Stimulated activated naive CD4-positive, alpha-beta T cell (primary cell): ENCODE measurements at places on chromosomes 1 and 21.

- no peak for DNase-seq
Observed at GRCh38 chr21:43297391-43297981, 128.7 kb downstream of the CRYAA start.

GRCh38 chr1:178849918-178850317 lies 21.0 kb downstream of the ANGPTL1 start:
- DNase-seq, result no peak

DNA sequence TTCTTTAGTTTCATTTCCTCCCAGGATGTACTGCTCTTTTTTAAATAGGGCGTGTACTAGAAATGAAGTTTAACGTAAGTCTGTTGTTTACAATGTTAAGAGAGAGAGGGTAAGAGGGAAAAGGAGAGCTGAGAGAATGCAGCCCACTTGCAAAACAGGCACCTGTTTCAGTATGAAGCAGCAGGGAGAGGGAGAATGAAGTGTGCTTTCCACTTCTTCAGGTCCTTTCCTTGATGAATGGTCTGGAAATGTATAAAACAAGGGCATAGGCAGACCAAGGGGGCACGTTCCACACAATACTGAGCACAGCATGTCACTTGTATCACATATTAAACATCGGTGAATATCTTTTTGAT lies 2.0 kb downstream of the KCNA3 start:
- DNase-seq, result peak; percentile 83

DNA sequence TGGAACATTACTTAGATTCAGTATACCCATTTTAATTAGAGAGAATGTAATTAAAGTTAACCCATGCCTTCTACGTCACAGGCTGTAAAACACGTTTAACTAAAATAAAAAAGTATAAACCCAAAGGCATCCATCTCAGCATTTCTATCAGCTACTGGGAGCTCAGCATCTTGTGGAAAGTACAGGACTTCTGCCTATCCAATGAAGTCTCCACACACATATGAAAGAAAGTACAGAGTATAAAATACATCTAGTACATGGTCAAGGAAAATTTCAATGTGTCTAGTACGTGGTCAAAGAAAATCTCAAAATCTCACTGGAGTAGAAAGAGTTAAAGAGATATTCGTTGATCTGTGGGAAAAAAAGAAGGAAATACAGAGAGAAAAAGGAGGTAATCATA lies 141.4 kb upstream of the ZNHIT6 start:
- no peak for DNase-seq

- no peak for DNase-seq
Observed at GRCh38 chr1:245549996-245550719, 395.4 kb downstream of the KIF26B start.

DNA sequence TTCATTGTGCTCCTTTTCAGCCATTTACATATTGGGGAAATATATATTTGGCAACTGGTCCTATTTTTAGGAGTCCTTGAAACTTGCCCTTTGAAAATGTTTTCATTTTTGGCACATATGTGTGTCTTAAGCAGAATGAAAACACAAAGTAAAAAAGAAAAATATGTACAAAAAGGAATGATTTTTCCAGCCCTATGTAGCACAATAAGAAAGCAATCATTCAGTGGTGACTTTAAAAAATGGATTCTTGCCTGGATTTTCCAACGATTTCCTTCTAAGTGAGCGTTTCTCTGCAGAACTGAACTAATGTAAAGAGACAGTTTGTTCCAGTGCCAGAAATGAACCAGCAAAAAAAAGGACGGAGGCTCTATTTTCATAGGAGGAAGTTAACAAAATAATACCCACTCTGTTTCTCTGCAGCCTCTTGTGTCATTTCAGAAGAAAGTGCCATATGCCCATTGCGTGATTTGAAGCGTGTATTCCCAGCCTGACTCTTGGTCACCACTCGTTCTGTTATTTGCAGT lies 340.1 kb downstream of the SETD4 start:
- DNase-seq, result no peak

DNA sequence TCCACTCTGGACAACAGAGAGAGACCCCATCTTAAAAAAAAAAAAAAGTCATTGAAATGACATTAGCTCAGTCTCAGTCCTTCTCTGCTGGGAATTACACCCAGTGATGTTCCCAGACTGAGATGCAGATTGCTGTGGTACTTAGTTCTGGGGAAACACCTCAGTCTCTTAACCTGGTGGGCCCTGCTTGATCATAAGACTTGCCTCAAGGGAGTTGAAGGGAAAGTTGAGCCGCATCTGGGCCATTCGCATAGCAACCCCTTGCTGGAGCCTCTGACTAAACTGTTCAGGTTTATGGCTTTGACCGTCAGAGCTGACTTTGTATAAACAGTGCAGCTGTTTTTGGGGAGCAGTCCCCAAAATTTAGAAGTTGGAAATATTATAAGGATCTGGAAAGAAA lies 13.4 kb downstream of the FCRL4 start:
- DNase-seq, result no peak

- DNase-seq, result no peak
Observed at GRCh38 chr1:85606414-85606800, 25.8 kb downstream of the CCN1 start.

DNA sequence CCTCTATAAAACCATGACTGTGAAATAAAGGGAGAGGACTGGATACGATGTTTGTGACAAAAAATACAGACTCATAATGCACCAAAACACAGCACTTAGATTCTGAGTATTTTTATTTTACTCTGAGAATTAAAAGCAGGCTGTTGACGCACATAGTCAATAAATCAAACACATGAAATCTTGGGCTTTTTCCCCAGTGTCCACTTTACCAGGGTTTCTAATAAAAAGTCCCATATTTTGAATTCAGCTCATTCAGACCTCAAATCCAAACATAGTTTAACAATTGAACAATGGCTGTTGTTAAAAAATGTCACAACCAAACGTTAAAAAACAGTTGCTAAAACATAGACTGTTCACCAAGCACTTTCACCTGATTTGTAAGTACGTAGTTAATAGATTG lies 553.4 kb downstream of the LTN1 start:
- DNase-seq, result no peak

- no peak for DNase-seq
Observed at GRCh38 chr1:232868793-232869491, 63.7 kb downstream of the MAP10 start.

DNA sequence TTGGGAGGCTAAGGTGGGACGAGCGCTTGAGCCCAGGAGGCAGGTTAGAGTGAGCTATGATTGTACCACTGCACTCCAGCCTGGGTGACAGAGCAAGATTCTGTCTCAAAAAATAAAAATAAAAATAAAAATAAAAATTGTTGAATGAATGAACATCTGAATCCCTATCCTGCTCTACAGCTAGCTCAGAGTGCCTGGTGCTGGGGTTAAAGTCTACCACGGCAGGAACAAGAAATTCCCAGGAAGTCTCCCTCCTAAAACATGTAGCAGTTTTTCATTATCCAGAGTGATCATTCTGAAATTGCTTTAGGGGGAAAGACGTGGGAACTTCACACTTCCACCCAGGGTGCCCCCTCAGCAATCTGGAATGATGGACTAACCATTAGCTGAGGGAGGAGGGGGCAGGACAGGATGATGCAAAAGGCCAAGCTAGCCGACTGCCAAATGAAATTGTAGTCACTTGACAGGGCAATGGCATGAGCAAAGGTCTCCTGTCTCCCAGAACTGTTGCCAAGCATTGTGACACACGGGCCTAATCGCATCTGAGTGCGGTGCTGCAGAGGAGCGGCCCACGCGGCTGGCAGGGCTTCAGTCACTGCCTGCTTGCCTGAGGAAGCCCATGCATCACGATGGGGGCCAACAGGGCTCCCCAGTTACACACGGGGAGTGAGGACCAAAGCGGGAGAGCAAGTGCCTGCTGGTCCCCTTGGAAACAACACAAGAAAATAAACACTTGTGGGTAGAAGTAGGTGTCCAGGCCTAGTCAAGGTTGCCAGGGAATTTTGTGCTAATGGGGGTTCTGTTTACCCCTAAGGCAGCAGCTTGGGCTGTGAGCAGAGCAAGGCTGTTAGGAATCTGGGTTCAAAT lies 85.7 kb downstream of the NENF start:
- DNase-seq, result no peak

DNA sequence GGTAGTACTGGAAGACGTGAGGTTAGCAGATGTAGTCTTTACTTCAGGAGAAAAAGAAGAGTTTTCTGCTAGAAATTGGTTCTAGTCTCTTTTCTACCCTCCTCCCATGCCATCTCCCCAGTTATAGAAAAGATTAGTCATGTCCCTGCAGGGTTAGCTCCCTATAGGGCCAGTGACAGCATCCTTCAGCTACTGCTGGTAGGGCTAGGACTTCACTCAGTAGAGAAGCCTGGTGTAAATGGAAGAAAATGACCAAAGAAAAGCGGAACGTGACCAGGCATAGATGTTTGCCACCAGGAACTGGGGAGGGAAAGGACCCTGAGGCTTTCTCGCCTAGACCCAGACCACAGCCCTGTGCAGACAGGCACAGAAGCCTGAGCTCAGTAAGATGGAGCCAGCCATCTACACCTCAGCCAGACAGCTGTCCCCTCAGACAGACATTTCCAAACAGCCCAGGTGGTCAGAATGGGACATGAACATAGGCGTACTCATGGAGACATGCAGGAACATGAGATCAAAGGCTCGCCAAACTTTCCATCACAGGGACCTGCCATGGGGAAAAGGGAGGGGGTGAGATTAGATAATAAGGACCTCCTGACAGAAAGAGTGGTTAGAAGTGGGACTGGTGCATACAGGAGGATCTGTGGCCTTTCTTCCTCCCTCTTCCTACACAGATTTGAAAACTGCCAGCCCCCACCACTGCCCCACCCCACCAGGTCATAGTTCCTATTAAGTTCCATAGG lies 23.5 kb upstream of the SLAMF9 start:
- DNase-seq, result no peak

DNA sequence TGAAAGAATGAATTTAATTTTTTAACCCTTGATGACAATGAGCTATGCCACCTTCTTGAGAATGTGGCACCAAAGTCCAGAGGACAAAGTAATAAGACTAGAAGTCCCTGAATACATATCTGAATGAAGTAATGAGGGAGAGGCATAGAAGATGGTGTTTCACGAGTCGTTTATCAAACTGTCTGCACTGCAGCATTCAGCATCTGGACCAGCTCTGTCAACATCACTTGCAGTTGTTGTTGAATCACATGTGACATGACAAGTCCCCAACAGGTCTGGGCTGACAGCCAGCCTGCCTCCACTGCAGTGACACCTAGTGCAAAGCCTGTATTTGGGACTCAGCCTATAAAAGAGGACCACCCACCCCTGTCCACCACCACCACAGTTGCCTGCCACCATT lies 17.3 kb upstream of the GALNT2 start:
- no peak for DNase-seq

DNA sequence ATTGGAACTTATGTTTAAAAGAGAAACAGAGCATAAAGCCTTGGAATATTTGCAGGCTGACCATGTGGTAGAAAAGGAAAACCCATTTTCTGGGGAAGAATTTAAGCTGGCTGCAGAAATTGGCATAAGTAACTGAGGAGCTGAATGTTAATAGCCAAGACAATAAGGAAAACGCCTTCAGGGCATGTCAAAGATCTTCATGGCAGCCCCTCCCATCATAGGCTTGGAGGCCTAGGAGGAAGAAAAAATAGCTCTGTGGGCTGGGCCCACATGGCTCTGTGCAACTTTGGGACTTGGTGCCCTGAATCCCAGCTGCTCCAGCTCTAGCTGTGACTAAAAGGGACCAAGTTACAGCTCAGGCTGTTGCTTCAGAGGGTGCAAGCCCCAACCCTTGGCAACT lies 51.5 kb downstream of the CTH start:
- DNase-seq, result no peak

DNA sequence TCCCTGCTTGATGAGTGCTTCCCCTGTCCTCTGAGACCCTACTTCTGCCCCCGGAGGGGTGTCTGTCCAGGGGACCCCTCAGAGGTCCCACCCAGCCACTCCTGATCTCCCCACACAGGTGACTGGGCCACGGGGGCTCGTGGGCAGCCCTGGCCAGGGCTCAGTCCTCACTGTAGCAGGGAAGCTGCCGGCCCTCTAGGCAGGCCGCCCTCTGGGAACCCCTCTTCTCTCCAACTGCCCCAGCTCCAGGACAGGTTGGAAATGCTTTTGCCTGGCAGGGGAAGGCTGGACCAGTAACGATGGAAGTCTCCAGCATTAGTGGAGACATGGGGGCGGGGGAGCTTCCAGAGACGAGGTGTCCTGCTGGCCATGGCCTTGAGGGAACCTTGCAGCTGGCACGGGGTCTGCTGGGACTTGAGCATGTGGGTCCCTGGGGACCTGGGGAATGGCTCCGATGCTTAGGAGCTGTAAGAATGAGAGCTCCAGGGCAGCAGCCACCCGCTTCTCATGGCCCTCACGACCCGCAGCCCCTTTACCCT lies 3.1 kb upstream of the FNDC10 start:
- DNase-seq, result no peak

GRCh38 chr1:218823291-218823900 lies 350.3 kb upstream of the LYPLAL1 start:
- no peak for DNase-seq

- no peak for DNase-seq
Observed at GRCh38 chr1:202756391-202756790, 46.1 kb upstream of the SYT2 start.

- DNase-seq, result no peak
Observed at GRCh38 chr1:199691540-199691939, 336.0 kb upstream of the NR5A2 start.

DNA sequence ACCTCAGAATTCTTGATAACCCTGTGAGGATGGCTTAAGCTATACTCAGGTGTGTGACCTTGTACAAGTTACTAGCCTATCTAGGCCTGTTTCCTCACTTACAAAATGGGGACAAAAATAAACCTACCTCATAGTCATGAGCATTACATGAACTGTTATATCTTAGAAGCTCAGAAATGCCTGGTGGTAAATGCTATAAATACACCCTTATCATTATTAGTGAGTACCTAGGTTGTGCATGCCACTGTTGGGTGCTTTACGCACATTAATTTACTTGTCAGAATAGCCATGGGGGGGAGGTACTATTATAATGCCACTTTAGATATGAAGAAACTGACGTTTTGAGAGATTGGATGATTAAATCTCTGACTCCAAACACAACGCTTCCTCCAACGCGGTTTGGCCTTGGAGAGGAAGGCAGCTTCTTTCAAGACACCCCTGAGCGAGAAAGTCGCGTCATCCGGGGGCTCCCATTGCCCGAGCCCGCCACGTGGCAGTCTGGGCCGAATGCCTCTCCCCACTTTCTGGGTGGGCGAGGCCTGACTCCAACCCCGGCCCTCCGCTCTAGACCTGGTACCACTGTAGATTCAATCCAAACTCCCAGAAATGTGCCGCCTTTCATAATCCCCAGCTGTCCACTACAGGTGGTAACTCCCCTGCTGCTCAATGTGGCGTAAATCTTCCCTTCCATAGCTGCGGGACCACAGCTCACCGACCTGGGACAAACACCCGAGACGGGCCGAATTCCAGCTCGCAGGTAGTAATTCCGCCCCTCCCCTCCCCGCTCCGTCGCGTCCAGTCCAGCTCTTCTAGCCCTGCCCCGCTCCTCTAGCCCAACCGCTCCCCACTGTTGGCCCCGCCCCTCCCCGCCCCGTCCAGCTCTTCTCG lies 771 bp upstream of the RAD54L start:
- DNase-seq, result no peak

GRCh38 chr1:215264649-215265048 lies 182.1 kb downstream of the KCNK2 start:
- DNase-seq, result no peak

- DNase-seq, result no peak
Observed at GRCh38 chr1:1540818-1541628, 599 bp upstream of the TMEM240 start.

- DNase-seq, result no peak
Observed at GRCh38 chr1:61386770-61387169, 304.4 kb downstream of the NFIA start.
